ENCODE measurements at places on chromosomes 7 and 10.

DNA sequence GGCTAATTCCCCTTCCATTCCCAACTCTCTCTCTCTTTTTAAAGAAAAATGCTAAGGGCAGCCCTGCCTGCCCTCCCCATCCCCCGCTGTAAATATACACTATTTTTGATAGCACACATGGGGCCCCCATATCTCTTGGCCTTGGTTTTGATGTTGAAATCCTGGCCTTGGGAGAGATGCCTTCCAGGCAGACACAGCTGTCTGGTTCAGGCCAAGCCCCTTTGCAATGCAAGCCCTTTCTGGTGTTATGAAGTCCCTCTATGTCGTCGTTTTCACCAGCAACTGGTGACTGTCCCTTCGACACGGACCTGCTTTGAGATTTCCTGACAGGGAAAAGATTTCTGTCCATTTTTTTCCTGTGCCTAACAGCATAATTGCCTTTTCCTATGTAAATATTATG, 3.0 kb downstream of the ADRA2A start:
- DNase-seq = no peak

DNA sequence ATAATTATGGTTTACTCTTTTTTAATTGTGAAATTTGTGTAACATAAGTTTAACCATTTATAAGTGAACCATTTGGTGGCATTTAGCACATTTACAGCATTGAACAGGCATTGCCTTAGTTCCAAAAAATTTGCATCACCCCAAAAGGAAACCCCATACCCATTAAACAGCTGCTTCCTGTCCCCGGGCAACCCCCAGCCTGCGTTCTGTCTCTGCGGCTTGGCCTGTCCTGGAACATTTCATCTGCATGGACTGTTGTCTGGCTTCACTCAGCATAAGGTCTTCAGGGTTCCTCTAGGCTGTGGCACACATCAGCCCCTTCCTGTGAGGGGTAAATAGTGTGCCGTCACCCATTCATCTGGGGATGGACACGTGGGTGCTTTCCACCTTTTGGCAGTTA, 6.9 kb downstream of the RET start:
- DNase-seq = no peak

DNA sequence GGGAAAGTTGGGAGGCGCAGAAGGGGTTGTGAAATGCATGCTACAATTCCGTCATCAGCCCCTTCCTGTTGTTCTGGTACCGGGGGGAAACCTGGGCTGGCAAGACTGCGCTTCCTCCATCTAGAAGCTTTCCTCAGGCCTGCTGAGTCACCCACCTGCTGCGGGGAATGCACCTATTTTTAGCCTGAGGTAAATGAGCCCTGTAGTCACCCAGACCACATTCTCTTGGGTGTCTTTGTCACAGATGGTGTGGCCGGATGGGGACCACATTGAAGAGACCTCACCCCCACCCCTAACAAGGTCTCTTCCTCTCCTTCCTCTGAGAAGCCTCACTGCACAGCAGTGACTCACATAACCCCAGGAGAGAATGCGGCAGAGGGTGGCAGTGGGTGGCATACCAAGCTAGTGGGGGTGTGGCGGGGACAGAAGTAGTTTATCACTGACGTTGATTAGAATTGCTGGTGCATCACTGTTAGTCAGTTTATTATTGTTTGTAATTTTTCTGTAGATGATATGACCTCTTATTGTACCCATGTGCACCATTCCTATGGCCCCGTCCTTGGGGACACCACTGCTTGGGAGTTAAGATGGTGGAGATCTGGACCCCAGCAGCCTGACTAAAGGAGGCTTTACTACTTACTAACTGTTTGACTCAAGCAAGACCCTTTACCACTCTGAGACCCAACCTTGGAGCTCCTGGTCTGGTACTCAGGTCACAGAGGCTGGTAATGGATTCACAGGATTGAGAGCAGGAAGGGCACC, 83.0 kb upstream of the DUSP5 start:
- no peak for DNase-seq

GRCh38 chr10:10500937-10501336, 516.7 kb upstream of the CELF2 start:
- DNase-seq = no peak

- no peak for DNase-seq
Measured at GRCh38 chr7:18200855-18201254, 173.2 kb upstream of the PRPS1L1 start.

GRCh38 chr7:44959433-44959951, 19.3 kb downstream of the MYO1G start:
- DNase-seq = no peak

GRCh38 chr7:93238748-93239147, 6.6 kb downstream of the VPS50 start:
- no peak for DNase-seq

GRCh38 chr10:130300608-130301020, 164.4 kb downstream of the GLRX3 start:
- no peak for DNase-seq

DNA sequence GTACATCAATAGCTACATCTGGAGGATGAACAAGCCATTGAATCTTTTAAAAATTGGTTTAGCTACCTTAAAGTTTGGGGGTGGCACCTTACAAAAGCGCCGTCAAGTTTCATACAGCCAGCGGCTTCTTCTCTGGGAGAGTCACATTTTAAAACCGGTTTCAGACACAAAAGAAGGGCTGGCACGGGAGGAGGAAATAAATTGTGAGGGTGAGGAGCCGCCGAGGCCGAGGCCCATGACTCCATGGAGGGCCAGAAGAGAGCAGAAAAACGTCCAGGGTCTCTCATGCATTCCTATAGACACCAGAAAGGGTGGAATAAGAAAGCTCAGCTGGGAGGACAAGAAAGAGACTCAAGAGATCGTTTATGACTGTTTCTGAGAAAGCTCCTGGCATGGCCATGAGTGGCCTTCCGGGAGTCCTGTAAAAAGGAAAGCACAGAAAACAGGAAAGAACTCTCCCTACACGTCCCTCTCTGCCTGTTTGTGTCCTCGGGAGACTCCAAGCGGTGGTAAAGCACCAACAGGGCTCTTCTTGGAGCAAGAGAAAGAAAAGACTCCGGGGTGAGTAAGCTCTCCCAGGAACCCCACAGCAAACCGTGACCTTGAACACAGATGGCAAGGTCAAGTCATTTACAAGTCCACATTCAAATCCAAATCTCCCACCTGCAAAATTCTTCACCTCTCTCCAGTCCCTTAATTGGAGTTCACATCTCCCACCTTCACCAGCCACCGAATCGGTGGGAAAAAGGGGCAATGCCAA, 1.8 kb downstream of the FRAT2 start:
- DNase-seq = no peak

GRCh38 chr7:8430643-8431042, 2.8 kb upstream of the NXPH1 start:
- DNase-seq = no peak

All from NCI-H1694 treated with DMSO at 0.1 percent for 48 hours (cell line).